Right cardiac atrium (tissue), 5 donors: ENCODE measurements at places on chromosomes 1 and 21.

DNA sequence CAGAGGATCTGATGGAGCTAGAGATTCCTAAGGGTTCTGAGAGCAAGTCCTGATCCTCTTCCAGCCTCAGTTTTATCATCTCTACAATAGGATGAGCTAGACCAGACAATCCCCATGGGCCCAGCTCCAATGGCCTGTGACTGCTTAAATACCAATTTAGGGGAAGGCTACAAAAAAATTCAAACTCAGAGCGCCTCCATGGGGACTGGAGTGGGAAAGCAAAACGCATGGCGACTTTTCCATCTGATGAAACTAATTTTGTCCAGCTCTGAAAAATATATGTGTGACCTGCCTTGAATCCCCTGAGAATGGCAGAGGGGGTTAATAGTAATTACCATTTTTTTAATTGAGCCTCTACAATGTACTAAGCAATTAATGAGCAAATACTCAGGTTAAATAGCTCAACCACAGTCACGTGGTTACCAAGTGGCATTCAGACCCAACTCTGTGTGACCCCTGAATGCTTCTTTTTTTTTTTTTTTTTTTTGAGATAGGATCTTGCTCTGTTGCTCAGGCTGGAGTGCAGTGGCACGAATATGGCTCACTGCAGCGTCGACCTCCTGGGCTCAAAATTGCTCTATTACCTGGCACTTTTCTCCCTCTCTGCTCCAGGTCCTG, 8.4 kb downstream of the EXTL1 start:
- no peak for DNase-seq

DNA sequence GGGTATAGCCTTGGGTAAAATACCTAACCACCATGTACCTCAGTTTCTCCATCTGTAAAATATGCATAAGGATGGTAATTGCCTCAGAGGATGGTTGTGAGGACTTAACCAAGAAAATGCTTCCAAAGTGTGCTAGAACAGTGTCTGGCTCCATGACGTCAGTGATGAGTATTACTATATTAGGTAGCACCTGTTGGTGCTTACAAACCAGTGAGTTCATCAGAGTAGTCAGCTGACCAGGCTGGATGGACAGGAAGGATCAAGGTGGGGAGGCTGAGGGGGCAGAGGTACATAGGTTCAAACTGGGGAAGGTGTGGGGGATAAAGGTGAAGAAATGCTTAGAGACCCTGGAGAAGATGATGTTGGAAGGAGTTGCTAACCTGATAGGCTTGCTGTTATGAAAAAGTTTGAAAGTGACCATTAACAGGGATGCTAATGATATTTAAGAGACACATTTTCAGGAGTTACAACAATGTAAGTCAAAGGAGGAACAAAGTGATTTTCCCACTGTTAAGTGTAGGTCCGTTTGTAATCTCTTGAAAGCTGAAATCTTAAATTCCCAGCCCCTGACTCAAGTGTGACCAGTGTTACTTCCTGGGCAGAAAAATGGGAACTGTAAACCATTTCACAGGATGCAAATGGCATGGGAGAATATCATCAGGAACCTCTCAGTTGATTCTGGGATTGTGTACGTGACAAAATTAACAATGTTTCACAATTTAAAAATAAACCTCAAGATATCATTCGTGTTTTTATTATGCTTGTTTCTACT, 4.4 kb downstream of the NTPCR start:
- DNase-seq = no peak

DNA sequence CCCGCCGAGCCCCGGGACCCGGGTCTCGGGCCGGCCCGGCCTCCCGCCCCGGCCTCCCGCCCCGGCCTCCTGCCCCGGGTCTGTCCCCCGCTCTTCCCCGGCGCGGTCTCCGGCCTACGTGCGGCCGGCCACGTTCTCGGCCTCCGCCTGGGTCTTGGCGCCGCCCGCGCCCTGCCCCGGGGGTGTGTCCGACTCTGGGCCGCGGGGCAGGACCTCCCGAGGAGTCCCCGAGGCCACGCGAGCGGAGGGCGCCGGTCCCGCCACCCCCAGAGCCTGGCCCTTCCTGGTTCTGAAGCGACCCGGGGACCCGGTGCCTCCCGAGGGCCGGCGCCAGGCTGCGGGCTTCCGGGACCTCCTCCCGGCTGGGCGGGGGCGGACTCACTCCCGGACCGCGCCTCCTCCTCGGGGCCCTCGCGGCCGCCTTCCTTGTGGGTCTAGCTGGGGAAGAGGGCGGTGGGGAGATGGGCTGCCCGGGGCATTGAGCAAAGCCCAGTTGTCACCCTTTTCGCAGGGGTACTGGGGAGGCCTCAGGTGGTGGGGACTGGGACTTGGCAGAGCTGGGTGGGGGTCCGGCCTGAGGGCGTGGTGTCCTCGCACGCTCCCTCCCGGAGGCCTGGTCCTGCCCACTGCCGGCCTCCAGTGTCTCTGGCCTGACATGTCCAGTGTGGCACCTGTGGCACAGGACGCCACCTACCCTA, 558 bp downstream of the PFKL start:
- peak; percentile 93 for DNase-seq

DNA sequence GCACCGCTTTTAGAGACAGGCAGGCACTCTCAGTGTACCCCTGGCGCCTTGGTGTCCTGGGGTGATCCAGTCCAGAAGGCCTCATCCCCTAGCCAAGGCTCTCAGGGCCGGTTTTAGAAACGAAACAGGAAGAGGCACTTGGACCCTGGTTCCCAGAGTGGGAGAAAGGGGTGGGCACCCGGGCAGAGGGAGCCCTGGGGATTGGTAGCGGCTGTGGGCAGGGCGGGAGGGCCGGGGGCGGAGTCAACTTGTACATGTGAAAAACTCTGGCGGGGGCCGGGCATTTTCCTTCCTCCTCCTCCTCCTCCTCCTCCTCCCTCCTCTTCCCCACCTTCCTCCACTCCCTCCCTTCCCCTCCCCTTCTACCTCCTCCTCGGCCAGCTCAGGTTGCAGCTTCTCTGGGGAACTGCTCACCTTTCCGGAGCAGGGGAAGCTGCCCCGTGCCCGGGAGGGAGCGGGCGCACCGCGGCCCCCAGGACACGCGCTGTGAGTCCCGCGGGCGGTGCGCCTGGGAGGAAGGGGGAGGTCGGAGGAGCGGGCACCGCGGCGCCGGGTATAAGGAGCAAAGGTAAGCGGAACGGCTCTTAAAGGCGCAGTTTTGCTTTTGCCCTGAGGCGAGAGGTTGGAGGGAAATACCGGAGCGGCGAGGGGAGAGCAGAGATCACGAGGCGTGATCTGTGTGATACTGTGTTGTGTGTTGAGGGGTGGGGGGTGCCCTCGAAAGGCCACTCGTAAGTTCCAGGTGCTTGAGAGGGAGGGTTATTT, at the start of gene CDK18:
Gene CDK18, plus strand, starts transcription at position 359 of the 765 bp plus-strand sequence. CDS start 18,499 bp downstream, outside the sequence.
- peak; percentile 93 for DNase-seq

- DNase-seq = no peak
These were observed 1.3 kb downstream of the SV2A start for GRCh38 chr1:149916193-149916897.
